ENCODE measurements at places on chromosomes 1 and 21.
A peak's percentile ranks its signal among the peaks of the same experiment; 100 is the strongest.

DNA sequence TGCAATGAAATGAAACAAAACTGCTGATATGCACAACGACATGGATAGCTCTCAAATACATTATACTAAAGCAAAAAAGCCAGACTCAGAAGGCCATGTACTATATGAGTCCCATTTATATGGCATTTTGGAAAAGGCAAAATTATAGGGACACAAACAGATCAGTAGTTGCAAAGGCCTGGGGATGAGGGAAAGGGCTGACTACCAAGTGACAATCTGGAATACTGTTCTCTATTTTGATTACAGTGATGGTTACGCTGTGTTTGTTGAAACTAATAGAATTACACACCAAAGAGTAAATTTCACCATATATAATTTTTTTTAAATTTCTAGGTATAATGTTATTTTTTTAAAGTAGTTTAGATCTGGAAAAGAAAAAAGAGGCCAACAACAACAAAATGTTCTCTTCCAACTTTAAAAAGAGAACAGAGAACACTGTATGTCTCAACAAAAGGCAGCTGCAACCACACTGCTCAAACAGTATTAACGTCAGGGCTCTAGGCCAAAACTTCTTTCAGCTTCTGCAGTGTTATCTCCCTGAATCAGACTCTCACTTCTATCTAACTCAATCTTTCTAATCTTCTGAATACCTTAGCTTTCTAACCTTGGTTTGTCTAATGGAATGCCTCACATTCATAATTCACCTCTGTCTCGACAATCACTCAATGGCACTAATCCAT lies 75.8 kb downstream of the FOXJ3 start:
- no peak overlapping the region for H3K4me3 ChIP-seq
- H3K36me3 ChIP-seq = peaks cover 14% of the 10 kb centered on the region
- H3K27ac ChIP-seq = no peak overlapping the region
- peaks cover 6% of the 10 kb centered on the region for H3K4me1 ChIP-seq

DNA sequence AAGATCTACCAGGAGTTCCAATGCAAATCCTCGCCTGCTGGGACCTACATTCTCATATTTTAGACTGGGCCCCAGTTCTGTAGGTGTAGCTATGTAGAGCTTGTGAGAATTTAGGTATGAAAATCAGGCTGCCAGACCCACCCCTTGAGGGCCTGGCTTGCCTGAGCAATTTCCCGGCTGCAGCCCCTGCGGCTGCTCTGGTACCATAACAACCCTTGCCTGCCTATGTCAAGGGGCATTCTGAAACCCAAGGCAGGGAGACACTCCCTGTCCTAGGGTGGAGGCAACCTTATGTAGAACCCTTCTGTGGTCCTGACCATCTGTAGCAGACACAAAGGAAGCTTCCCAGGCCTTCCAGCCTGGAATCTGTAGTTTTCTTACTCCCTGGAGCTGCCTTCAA lies 28.4 kb downstream of the VTCN1 start:
- H3K27ac ChIP-seq = no peak overlapping the region
- H3K4me1 ChIP-seq = no peaks in the 10 kb centered on the region
- no peak for DNase-seq
- H3K4me3 ChIP-seq = no peak overlapping the region
- no peaks in the 10 kb centered on the region for H3K36me3 ChIP-seq

DNA sequence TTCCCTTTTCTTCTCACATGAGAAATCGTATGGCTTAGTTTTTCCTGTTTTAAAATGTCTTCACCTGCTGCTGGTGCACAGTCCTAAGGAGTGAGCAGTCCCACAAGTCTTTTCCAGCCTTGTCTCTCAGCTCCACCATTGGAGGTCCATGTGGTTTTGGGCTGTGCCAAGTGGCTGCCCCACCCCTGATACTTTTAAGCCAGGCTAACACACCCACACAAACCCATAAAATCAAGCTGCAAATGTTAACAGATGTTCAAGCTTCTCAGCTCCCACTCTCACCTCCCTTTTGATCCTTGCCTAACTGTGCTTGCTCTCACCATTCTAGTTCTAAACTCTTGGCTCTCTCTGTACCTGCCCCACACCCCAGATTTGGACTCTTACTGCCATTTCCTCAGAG lies 74.5 kb upstream of the COL24A1 start:
- no peak overlapping the region for H3K27ac ChIP-seq
- peaks cover 26% of the 10 kb centered on the region for H3K27me3 ChIP-seq
- no peak for DNase-seq
- H3K4me1 ChIP-seq = no peaks in the 10 kb centered on the region

GRCh38 chr1:101453844-101454243 lies 217.0 kb downstream of the S1PR1 start:
- H3K27ac ChIP-seq = no peak overlapping the region
- H3K4me1 ChIP-seq = no peaks in the 10 kb centered on the region
- H3K4me3 ChIP-seq = no peak overlapping the region
- no peak for DNase-seq
- no peaks in the 10 kb centered on the region for H3K36me3 ChIP-seq
- H3K27me3 ChIP-seq = no peaks in the 10 kb centered on the region

DNA sequence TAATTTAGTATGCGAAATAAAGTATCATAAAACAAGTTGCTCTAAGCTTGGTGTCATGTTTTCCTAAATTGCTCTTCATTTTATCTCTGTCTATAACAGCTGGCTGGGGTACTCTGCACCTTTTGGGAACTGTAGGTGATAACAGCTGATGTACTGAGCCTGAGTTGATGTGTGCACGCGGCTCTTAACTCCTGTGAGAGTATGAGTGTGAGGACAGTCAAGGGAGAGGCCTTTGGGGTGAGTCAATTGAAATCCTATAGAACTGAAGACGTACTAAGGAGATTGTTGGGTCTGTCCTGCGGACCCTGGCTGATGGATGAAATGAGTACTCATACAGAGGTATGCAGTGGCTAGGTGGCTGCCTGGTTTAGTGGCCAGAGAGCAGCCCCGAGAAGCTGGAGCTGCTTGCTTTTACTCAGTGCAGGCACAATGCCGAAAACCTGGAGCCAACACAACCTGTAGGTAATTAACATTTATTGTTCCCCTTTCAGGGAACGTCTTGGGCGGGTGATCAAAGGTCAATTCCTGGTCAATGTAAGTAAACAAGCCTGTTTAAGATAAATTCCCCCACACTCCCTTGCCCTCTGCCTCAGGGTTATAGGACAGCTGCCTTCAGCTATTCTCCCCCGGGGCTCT lies 188.5 kb downstream of the PRDM2 start:
- no peaks in the 10 kb centered on the region for H3K36me3 ChIP-seq
- no peak overlapping the region for H3K27ac ChIP-seq
- H3K27me3 ChIP-seq = peaks cover 16% of the 10 kb centered on the region
- H3K4me3 ChIP-seq = no peak overlapping the region
- no peak for DNase-seq

DNA sequence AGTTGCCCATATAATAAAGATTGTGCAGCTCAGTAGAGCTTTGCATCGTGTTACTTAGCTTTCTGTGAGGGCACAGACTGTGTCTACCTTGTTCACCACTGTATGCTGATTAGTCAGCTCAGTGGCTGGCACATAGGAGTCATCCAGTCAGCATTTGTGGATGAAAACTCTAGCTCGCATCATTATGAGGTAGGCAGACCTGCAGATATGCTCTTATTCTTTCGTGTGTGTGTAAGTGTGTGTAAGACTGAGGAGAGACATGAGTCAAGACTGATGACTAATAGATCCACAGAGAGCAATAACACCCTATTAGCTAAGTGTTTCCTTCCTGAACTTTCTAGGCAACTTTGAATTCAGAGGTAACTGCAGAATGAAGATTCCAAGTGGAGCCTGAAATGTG lies 17.1 kb downstream of the TTF2 start:
- no peak for DNase-seq
- H3K4me3 ChIP-seq = no peak overlapping the region
- no peak overlapping the region for H3K27ac ChIP-seq
- H3K27me3 ChIP-seq = no peaks in the 10 kb centered on the region
- no peaks in the 10 kb centered on the region for H3K4me1 ChIP-seq

GRCh38 chr1:39462074-39462473 lies 29.4 kb upstream of the BMP8A start:
- no peak overlapping the region for H3K4me3 ChIP-seq
- H3K27ac ChIP-seq = no peak overlapping the region
- DNase-seq = no peak
- H3K27me3 ChIP-seq = no peaks in the 10 kb centered on the region
- no peaks in the 10 kb centered on the region for H3K4me1 ChIP-seq

DNA sequence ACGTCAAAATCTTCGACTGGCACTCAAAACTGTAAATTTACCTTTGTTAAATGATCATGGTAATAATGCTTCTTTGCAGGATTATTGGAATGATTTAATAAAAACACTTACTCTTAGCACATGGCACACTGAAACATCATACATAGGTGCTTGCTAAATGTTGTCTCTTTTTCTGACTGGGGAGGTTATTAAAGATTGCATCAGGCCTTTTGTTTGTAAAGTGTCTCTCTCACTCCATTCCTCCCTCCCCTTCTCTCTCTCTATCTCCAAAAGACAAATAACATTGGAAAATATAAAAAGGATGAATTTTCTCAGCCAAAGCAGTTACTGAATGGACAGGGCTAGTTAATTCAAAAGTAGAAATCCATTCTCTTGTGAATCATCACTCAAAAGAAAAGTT lies 404.2 kb downstream of the DPYD start:
- H3K27ac ChIP-seq = no peak overlapping the region
- H3K4me3 ChIP-seq = no peak overlapping the region
- H3K36me3 ChIP-seq = peaks cover 12% of the 10 kb centered on the region
- DNase-seq = no peak
- H3K4me1 ChIP-seq = no peaks in the 10 kb centered on the region

GRCh38 chr1:186611156-186611555 lies 69.1 kb downstream of the PTGS2 start:
- H3K4me3 ChIP-seq = no peak overlapping the region
- H3K27me3 ChIP-seq = no peaks in the 10 kb centered on the region
- no peak overlapping the region for H3K27ac ChIP-seq
- no peak for DNase-seq

GRCh38 chr1:55645270-55645669 lies 430.1 kb upstream of the USP24 start:
- H3K36me3 ChIP-seq = no peaks in the 10 kb centered on the region
- H3K4me1 ChIP-seq = peaks cover 23% of the 10 kb centered on the region
- H3K4me3 ChIP-seq = no peak overlapping the region
- no peak overlapping the region for H3K27ac ChIP-seq
- no peak for DNase-seq

GRCh38 chr1:199811163-199811562 lies 216.3 kb upstream of the NR5A2 start:
- H3K27me3 ChIP-seq = no peaks in the 10 kb centered on the region
- H3K4me1 ChIP-seq = peaks cover 15% of the 10 kb centered on the region
- DNase-seq = no peak
- H3K36me3 ChIP-seq = no peaks in the 10 kb centered on the region
- no peak overlapping the region for H3K4me3 ChIP-seq

GRCh38 chr1:108692724-108693655 lies 880 bp downstream of the PRPF38B start:
- H3K4me1 ChIP-seq = peaks cover 34% of the 10 kb centered on the region
- peak overlapping the region; percentile 98 for H3K27ac ChIP-seq
- no peak for DNase-seq
- peaks cover 14% of the 10 kb centered on the region for H3K27me3 ChIP-seq
- H3K4me3 ChIP-seq = peak overlapping the region; percentile 92

DNA sequence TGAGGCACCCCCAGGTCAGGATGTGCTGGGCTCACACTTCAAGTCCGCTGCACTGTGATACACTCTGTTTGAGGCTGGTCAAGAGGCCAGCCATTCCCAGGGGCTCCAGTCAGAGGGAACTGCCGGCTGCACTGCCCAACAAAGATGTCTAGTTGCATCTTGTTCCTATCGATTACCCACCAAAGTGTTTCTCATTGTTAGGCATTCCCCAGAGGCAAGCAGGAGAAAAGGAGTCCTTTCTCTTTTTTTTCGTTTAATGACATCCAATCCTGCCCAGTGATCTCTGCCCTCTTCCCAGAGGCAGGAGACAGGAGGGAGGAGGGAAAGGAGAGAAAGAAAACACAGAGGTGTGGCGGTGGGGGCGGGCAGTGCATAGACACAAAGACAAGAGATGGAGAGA lies 150.4 kb downstream of the OMA1 start:
- H3K36me3 ChIP-seq = no peaks in the 10 kb centered on the region
- no peak for DNase-seq
- peaks cover 9% of the 10 kb centered on the region for H3K27me3 ChIP-seq

- DNase-seq = peak; percentile 68
- peaks cover 8% of the 10 kb centered on the region for H3K27me3 ChIP-seq
- H3K4me1 ChIP-seq = peaks cover 11% of the 10 kb centered on the region
Observed at GRCh38 chr1:47188791-47189785, 748 bp downstream of the PDZK1IP1 start.

DNA sequence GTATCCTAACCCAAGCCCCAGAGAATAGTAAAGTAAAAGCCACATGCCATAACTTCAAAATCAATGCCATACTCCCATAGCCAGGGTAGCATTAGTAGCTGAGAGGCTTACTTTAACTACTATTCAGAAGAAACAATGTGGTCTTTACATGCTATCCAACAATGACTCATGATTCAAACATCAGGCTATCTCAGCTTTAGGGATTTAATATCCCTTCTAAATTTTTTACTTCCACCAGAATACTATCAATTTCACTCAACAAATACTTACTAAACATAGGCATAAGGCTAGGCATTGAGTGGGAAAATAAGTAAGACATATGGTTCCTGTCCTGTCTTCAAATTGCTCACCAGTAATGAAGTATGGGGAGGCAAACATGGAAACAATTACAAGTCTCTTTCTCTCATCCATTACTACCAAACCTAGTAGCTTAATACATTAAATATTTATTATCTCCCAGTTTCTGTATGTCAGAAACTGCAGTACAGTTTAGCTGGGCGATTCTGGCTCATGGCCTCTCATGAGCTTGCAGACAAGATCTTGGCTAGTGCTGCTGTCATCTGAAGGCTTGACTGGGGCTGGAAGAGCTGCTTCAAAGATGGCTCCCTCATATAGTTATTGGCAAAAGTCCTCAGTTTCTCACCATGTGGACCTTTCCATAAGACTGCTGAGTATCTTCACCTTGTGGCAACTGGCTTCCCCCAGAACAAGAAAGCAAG lies 30.7 kb downstream of the EVI5 start:
- peak overlapping the region; percentile 68 for H3K27ac ChIP-seq
- no peaks in the 10 kb centered on the region for H3K36me3 ChIP-seq
- DNase-seq = no peak
- no peak overlapping the region for H3K4me3 ChIP-seq
- no peaks in the 10 kb centered on the region for H3K27me3 ChIP-seq
- peaks cover 31% of the 10 kb centered on the region for H3K4me1 ChIP-seq

- H3K27ac ChIP-seq = no peak overlapping the region
- H3K36me3 ChIP-seq = no peaks in the 10 kb centered on the region
- no peak overlapping the region for H3K4me3 ChIP-seq
- peaks cover 9% of the 10 kb centered on the region for H3K4me1 ChIP-seq
- DNase-seq = no peak
Observed at GRCh38 chr1:165629151-165629550, 1.9 kb upstream of the MGST3 start.

- peak overlapping the region; percentile 99 for H3K27ac ChIP-seq
- H3K4me1 ChIP-seq = peaks cover 16% of the 10 kb centered on the region
- H3K4me3 ChIP-seq = peak overlapping the region; percentile 74
- H3K36me3 ChIP-seq = peaks cover 7% of the 10 kb centered on the region
- peaks cover 4% of the 10 kb centered on the region for H3K27me3 ChIP-seq
Observed at GRCh38 chr1:27724961-27725373, 794 bp upstream of the FAM76A start.

GRCh38 chr1:30734106-30734505 lies 10.7 kb upstream of the MATN1 start:
- no peaks in the 10 kb centered on the region for H3K36me3 ChIP-seq
- H3K4me1 ChIP-seq = peaks cover 8% of the 10 kb centered on the region
- H3K27me3 ChIP-seq = peaks cover 2% of the 10 kb centered on the region
- no peak overlapping the region for H3K4me3 ChIP-seq
- no peak overlapping the region for H3K27ac ChIP-seq
- no peak for DNase-seq
